ENCODE measurements at places on chromosomes 2 and 18.

GRCh38 chr2:15584767-15585469 lies 6.8 kb upstream of the DDX1 start:
- DNase-seq: no peak

DNA sequence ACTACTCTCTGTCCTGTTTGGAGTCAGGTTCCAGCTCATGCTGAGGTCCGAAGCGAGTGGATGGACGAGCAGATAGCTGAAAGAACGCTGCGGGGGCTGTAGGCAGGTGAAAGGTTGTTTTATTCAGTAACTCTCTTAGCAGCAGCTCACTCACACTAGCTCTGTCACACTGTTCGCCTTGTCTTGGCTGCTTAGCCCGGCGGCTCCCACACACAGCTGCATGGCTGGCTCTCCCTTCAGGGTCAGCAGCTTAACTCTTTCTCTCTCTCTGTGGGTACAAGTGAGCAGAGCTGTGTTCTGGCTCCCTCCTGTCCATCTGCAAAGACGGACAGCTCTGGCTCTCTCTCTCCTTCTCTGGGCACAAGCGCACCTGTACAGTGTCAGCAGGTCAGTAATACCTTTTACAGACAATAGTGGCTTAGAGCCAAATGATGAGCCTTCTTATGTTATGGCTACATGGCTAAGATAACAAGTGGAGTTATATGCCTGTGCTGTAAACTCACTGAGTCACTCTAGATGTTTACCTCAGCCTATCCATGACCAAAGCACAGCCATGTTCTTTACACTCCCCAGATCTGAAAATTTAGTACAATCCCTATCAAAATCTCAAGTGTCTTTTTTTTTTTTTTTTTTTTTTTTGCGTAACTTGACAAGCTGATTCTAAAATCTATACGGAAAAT lies 149.3 kb downstream of the GALNT1 start:
- no peak for DNase-seq

GRCh38 chr2:62205554-62205953 lies 9.6 kb downstream of the B3GNT2 start:
- no peak for DNase-seq

GRCh38 chr2:237790353-237790752 lies 8.2 kb upstream of the RBM44 start:
- no peak for DNase-seq
